AML-193 (cell line): ENCODE measurements at places on chromosomes 6 and 20.

- no peak for DNase-seq
These were observed 403.7 kb downstream of the CDH26 start for GRCh38 chr20:60361761-60362395.

GRCh38 chr6:103908898-103909297, 950.8 kb downstream of the HACE1 start:
- no peak for DNase-seq

DNA sequence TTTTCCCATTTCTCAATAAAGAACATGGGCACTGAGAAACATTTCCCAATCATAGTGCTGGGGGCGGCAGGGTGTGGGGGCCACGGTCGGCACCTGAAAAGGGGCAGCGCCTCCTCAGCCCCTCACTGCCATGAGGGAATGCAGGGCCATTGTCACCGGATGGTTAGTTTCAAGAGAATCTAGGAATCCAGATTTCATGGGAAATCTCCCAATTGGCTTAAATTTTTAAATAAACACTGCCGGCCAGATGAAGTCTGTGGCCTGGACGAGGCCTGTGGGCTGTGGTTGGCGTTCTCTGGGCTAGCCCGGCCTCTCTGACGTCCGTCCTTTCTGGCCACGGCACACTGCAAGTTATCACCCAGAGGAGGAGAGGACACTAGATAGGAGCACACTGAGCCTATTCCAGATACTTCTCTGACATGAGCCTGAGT, 25.6 kb downstream of the MANBAL start:
- DNase-seq = no peak

DNA sequence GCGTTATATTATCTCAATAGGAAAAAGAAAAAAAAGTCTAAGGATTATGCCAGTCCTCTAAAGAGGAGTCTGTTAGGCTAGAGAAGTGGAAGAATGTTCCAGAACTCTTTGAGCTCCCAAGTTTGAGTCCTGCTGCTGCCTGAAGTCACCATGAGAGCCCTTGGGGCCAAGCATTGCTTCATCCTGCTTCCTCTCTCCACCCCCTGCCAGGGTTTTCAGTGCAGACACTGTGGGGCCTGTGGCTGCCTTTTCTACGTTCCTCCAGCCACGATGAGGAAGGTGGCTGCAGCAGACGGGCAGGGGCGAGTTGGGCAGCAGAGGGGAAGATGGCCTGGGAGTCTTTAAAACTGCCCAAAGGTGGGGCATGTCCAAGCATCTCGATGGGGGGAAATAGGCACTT, 214.4 kb upstream of the KCNG1 start:
- DNase-seq = no peak

- DNase-seq = no peak
These were observed 73.0 kb downstream of the RREB1 start for GRCh38 chr6:7180751-7181150.

DNA sequence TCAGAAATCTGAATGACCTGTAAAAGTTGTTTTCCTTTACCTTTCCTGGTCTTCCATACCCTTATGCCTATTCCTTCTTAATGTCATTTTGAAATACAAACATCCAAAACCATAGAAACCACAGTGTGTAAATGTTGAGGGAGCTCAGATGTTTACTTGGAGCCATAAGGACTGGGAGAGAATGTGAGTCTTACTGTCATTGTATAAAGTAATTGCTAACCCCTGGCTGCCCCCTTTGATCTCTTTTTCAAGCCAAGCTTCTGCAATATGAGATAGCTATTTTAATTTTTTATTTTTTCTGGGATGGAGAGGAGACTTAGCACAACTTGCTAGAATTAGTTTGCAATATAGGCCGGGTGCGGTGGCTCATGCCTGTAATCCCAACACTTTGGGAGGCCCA, 124.4 kb upstream of the AKIRIN2 start:
- DNase-seq = no peak

DNA sequence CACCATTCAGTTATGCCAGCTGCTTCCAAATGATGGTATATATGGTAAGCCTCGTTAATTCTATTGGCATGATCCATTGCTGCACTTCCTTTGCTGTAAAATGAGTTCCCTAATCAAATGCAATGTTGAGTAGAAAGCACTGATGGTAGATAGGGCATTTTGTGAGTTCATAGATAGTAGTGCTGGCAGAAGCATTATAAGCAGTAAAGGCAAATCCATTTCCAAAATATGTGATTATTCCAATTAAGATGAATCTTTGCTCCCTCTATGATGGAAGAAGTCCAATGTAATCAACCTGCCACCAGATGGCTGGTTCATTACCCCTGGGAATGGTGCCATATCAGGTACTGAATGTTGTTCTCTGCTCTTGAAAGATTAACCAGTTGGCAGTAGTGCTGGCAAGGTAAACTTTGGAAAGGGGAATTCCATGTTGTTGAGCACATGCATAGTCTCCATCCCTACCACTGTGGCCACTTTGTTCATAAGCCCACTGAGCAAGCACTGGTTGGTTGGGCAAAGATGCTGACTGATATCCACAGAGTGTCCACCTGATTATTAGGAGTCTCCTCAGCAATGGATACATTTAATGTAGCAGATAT, 5.6 kb upstream of the TBPL1 start:
- no peak for DNase-seq

- no peak for DNase-seq
These were observed 8.5 kb upstream of the GDF5 start for GRCh38 chr20:35446356-35447078.

- no peak for DNase-seq
These were observed 40.1 kb upstream of the DYNLRB1 start for GRCh38 chr20:34475979-34476736.

GRCh38 chr20:34090645-34091044, 21.4 kb downstream of the EIF2S2 start:
- no peak for DNase-seq

DNA sequence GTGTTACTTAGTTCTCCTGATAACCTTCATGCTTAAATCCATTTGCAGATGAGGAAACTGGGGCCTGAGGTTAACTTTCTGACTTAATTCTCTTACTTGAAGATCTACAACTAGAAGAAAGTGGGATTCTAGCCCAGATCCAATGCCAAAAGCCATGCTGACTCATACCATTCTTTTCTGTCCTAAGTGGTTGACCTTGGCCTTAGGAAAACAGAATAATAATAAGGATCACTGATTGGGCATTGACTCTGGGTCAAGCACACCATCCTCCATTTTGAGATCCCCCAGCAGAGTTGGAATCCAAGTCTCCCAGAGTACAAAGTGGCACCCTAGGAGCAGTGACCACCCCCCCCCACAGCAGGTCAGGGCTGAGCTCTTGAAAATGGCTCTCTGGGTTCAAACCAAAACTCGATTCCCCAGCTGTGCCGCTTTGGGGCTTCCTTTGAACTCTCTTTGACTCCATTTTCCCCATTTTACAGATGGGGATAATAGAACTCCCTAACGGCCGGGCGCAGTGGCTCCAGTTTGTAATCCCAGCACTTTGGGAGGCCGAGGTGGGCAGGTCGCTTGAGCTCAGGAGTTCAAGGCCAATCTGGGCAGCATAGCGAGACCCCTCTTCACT, 12.8 kb upstream of the ZNF217 start:
- no peak for DNase-seq

DNA sequence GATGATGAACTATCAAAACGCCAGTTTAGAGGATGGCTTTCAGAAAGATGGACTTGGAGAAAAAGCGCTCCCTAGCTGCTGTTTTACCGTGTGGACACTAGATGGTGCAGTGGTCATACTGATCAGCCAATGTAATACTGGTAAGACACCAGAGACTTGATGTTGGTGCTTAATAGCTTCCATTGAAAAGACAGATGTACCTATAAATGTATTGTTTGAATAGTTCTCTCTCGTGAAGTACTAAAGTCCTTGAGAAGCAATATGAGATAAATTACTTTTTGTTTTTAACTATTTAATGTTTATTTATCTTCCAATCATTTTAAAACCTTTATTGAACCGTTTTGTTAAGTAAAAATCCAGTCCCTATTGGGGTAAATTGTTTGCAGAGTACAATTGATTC, 63.9 kb upstream of the FUCA2 start:
- peak; percentile 92 for DNase-seq

DNA sequence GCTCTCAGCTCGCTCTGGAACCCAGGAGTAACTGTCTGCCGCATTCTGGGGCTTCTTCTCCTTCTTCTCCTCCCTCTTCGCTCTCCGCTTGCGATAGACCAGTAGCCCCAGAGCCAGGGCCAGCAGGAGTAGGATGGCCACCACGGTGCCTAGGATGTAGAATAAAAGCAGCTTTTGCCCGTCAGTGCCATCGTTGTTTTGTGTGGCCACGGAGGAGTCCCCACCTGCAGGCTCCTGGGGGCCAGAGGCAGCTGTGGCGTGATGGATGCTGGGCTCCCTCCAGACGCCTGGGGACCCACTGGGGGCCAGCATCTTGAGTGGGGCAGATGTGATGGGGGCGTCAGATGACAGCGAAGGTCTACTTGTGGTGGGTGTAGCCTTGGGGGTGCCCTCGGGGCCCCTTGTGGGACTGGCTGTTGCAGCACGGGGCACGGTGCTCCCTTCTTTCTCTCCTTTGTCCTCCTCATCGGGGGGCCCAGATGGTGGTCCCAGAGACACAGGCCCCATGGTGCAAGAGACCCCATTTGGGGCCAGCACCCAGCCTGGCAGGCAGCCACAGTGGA, 1.8 kb downstream of the CD93 start:
- DNase-seq = no peak

- DNase-seq = no peak
These were observed 3.9 kb downstream of the ZMYND8 start for GRCh38 chr20:47352332-47353238.
